T1000 (cell line): ENCODE measurements at places on chromosomes 4 and X.

DNA sequence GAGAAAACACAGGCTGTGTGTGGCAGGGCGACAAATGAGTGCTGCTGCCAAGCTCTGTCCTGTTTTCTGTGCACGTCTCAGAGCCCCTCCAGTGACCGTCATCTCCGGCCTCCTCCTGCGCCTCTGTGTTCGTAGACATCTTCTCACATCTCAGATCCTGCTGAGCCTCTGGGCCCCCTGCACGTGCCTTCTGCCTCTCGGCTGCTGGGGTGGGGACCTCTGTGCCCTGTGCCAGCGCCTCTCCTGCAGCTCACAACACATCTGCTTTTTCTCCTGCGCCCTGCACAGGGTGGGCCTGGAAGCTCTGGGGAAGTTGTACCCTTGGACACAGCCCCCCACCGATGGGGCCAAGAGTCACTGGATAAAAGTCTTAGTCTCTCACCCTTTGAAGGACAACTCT lies 2.4 kb upstream of the CTAG2 start:
- DNase-seq = no peak

GRCh38 chr4:101101072-101101471 lies 246.3 kb downstream of the PPP3CA start:
- no peak for DNase-seq

DNA sequence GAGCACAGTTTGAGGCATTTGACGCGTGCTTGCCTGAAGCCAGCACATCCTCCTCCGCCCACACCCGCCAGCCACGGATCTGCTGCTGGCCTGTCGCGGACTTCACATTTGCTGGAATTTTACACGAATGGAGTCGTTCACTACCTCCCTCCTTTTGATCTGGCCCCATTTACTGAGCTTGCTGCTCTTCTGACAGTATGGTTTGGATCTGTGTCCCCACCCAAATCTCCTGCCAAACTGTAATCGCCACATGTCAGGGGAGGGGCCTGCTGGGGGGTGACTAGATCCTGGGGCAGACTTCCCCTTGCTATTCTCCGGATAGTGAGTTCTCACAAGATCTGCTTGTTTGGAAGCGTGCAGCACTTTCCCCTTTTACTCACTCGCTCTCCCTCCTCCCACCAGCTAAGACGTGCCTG lies 19.9 kb upstream of the CPLX1 start:
- no peak for DNase-seq

DNA sequence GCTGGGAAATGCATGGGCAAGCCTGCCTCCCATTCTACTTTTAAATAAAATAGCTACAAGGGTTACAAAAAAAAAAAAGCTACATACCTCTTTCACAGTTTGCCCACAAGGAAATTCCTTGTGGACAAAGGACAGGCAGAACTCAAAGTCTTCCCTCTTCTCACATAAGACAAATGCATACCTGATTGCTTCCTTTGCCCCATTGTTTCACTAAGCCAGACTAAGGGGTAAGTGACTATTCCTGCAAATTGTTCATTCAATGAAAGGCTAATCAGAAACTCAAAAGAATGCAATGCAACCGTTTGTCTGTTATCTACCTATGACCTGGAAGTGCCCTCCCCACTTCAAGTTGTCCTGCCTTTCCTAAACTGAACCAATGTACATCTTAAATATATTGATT lies 780.6 kb downstream of the FAM133A start:
- no peak for DNase-seq

DNA sequence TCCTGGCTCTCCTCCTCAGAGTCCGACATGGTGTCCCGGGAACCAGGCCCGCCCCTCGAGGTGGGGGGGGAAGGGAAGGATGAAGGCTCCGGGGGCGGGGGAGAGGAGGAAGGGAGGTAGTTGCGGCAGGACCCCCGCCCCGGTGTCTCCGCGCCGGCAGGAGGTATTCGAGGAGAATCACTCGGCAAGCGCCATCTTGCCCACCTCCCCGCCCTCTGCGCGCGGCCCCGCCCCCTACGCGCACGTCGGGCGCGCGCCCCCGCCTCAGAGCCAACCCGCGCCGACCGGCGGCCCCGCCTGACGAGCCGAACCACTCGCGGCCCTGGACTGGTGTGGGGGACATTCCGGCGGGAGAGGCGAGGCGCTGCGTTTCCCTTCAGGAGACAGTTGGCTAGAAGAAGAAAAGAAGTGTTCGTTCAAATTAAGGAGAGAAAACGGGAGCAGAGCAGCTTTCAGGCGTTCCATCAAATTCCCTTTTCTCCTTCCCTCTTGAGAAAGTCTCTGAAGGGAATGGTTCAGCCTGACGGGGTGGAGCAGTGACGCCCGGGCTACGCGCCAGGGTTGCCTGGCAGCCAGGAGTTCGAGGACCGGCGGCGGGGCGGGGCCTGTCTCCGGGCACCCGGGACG lies at the start of gene RAB28:
Gene RAB28 (minus strand): TSS at position 219 of the 627 bp plus-strand sequence.
- DNase-seq = peak; percentile 99

DNA sequence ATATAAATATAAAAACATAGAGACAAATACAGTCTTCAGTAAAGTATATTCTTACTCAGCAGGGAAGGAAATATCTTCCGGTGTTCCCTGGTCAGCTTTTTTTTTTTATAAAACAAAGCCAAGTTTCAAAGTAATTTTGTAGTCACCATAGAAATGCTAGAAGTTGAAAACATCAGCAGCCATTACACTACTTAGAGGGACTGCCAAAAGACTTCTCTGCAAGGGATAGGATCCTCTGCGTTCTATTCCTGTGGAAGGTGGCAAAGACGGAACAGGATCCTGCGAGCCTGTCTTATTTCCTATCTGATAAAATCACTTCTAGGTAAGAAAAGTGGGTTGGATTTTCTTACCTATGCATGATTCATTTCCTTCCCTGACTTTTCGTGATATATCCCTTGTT lies 19.4 kb downstream of the CLDN22 start:
- DNase-seq = no peak

DNA sequence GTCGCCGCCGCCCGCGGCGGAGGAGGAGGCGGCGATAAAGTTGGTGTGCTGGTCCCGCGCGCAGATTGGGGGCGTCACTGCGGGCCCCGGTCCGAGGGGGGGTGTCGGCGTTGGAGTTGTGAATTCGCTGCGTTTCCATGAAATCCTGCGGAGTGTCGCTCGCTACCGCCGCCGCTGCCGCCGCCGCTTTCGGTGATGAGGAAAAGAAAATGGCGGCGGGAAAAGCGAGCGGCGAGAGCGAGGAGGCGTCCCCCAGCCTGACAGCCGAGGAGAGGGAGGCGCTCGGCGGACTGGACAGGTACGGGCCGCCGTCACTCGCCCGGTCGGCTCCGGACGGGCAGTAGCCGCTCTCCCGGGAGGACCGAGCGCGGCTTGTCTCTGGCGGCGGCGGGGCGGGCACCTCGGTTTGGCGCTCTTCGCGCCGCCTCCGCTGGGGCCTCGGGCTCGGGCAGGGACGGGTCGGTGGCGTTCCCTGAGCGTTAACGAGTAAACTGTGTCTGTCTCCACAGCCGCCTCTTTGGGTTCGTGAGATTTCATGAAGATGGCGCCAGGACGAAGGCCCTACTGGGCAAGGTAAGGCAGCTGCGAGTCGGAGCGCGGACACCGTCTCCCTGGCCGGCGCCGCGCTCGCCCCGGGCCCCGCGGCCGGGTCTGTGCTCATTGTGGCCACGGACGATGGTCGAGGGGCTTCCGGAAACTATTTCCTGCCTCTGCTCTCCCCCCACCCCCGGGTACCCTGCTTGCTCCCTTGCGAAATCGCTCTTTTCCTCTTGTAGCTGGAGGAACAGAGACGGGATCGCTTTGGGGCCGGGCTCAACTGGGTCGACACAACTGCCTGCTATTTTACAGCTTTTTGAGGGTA lies 658 bp downstream of the KDM6A start:
- no peak for DNase-seq

GRCh38 chr4:121077496-121077895 lies 5.2 kb upstream of the NDNF start:
- no peak for DNase-seq

DNA sequence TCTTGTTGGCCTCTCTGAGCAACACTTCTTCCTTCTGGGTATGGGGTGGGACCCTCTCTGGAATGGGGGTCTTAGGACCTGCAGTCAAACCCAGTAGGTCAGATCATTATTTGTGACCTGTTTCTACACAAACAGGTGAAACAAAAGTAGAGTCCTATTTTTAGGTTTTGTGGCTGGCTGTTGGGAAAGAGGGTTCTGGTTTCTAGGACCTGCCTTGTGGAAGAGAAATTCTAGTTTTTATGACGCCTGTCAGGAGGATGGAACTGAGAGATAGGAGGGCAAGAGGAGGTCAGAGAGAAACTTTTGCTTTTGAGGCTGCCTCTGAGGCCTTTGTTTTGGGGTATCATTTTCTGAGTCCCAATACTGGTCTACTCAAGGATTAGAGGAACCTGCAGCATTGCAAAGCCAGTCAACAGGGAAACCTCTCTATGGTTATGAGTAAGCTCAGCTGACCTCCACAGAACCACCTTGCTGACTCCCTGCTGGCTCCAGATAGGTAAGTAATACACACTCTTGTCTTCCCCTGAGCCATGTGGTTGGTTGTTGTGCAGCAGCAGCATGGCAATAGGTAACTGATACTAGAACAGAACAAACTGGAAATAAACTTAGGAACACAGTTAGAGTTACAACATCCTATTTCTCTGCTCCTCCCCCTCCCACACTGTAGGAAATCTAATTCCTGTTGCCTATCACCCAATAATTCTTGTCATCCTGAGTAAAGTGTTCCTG lies 114.7 kb upstream of the VCX3B start:
- no peak for DNase-seq

GRCh38 chrX:84717343-84717742 lies 215.1 kb upstream of the HDX start:
- DNase-seq = no peak

- no peak for DNase-seq
These were observed 142.4 kb upstream of the ANKRD50 start for GRCh38 chr4:124854968-124855367.

DNA sequence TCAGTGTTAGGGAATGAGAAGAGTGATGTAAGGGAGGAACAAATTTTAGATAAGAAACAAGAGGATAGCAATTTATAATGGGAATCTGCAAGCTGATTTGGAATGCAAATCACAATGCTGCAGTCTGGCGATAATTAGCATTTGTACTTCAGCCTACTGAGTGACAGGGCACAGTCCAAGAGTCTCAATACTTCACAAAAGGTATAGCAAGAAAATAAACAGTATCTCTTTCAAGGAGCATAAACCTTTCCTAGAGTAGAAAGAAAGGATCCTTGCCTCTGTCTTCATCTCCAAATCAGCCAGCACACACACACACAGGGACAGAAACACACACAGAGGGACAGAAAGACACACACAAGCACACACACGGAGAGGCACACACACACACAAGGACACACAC lies 1.1 kb upstream of the GPM6A start:
- DNase-seq = no peak

- DNase-seq = no peak
These were observed 26.9 kb upstream of the BEX4 start for GRCh38 chrX:103187953-103188475.

DNA sequence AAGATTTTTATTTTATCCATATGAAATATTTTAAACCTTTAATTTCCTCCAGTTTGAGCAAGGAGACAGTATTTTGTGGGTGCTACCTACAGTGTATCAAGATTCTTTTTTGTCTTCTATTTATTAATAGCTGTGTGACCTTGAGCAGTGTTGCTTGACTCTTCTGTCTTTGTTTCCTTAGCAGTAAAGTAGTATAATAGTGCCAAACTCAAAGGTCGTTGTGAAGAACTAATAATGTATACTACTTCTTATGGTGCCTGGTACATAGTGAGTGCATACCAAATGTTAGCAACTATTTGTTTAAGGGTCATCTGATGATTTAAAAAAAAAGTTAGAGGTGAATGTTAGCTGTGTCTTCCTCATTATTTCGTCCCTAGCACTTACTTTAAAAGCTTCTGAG lies 30.5 kb downstream of the SMARCAD1 start:
- DNase-seq = no peak

DNA sequence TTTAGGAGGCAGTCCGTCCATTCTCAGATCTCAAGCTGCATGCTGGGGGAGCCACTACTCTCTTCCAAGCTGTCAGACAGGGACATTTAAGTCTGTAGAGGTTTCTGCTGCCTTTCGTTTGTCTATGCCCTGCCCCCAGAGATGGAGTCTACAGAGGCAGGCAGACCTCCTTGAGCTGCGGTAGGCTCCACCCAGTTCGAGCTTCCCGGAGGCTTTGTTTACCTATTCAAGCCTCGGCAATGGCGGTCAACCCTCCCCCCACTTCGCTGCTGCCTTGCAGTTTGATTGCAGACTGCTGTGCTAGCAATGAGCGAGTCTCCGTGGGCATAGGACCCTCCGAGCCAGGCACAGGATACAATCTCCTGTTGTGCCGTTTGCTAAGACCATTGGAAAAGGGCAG lies 10.7 kb upstream of the ADH5 start:
- no peak for DNase-seq

DNA sequence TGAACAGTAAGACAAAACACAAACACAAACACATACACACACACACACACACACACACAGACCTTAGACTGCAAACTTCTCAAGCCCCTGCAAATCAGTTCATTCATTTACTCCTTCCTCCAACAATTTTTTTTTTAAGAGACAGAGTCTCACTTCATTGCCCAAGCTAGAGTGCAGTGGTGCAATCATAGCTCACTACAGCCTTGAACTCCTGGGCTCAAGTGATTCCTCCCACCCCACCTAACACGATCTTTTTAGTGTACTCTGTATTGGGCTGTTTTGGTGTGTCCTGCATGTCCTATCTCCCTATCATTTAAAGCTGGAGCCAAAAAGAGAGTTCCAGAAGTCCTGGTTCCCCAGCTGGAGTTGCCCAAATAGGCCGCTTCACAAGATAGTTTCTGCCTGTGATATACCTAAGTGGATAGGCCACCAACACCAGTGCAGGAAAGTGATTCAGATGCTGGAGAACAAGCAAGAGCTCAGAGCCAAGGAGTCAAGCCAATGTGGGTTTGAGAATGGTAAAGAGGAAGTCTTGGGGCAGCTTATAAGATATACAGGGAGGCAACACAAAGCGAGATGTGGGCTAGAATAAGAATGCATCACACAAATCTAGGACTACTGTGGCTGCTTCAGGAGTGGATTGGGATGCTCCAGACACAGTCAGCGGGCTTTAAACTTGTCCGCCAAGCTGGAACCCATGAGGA lies 85.4 kb upstream of the RAPGEF2 start:
- no peak for DNase-seq

DNA sequence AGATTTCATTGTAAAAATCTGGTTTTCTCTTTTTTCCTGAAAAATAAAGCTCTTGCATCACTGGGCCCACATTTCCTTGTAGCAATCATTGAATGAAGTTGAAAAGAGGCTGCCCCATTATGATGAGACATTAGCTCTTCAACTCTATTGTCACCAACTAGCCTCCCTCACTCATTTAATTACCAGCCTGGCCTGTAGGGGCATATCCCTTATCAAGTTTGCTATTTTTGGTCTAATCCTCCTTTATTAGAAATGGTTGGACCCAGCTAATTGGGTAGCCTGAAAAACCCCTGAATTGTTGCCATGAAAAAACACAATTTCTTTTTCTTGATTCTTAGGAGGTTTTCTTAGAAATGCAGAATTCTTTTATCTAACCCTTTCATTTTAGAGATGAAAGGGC lies 164.6 kb upstream of the CASK start:
- DNase-seq = no peak

DNA sequence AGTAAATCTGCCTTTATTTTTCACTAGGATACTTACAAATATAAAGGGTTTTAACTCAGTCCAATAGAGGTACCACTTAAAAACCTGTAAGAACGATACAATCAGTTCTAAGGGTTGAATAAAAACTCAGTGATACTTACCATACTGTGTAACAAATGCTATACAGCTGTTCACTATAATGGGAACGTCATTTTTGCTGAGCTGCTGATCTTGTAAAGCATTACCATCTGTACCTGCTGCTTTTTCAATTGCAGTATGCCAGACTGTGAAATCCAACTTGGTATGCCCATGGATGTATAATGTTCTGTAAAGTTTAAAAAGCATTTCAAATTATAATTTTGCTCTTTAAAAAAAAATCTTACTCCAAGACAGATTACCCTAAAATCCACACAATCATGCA lies 111.2 kb downstream of the ARAP2 start:
- no peak for DNase-seq
